ENCODE measurements at places on chromosomes 2 and 18.
A peak's percentile ranks its signal among the peaks of the same experiment; 100 is the strongest.

DNA sequence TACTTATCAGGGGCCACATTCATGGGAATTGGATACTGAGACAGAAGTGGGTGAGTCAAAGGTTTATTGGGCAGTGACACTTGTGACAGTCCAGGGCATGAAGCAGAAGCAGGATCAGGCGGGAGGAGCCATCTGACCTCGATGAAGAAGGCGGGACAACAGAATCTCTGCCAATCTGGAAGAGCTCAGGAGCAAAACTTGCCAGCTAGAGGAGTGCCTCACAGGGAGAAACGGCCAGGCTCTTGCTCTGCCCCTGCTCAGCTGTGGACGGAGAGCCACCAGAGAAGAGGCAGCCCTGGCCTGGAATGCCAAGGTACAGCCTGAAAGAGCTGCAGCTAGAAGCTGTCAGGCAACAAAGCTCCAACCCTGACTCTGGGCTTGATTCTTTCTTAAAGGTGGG is 16.9 kb downstream of the DAW1 start:
- no peak for DNase-seq

- no peak for DNase-seq
These were observed 74.6 kb upstream of the NARS1 start for GRCh38 chr18:57696271-57696670.

DNA sequence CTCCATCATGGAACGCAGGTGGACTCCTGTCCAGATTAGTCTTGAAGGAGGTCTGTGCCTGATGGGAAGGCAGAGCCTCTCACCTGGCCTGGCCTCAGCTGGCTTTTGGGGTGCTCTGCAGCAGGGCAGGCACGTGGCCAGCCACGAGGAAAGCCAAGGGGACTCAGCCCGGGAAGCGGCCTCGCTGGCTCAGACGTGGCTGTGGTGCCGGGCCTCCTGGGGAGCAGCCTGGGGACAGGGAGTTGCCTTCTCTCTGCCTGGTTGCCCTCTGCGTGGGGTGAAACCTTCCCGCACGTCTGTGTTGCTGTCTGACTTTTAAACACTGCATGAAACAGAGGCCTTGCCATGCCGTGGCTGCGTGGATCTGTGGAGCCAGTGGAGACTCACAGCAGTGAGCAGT is 45.0 kb downstream of the RTP5 start:
- DNase-seq: no peak

DNA sequence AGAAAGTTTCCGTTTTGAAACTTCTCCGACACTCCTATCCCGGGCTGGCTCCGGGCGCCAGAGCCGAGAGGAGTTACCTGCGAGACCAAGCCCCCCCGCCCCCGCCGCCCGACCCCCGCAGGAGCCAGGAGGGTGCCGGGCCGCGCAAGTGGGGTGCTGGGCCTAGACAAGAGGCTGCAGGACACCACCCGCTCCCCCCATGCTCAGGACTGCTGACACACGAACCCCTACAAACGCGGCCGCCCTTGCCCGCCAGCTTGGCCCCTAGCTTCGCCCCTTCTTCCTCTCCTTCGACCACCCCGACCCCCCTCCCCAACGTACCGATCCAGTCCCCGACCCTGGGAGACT is 497 bp downstream of the PLA2R1 start:
- no peak for DNase-seq

DNA sequence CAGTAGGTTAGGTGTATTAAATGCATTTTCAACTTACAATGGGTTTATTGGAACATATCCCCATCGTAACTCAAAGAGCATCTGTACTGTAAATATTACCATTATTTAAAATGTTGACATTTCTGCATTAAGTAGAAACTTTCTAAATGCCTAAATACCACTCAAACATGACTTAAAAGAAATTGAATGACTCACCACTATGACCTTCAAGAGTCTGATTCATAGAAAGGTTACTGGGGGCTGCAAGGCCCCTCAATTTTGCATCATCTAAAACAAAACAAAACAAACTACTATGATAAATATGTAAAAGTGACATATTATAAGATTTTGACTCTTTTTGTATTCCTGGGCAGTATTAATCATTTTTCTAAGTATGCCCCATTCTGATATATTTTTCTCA is 7.6 kb downstream of the WDR35 start:
- no peak for DNase-seq

GRCh38 chr18:68219274-68219673 is 495.6 kb downstream of the TMX3 start:
- no peak for DNase-seq

GRCh38 chr2:191066197-191066918 is 52.4 kb upstream of the STAT1 start:
- DNase-seq: no peak

DNA sequence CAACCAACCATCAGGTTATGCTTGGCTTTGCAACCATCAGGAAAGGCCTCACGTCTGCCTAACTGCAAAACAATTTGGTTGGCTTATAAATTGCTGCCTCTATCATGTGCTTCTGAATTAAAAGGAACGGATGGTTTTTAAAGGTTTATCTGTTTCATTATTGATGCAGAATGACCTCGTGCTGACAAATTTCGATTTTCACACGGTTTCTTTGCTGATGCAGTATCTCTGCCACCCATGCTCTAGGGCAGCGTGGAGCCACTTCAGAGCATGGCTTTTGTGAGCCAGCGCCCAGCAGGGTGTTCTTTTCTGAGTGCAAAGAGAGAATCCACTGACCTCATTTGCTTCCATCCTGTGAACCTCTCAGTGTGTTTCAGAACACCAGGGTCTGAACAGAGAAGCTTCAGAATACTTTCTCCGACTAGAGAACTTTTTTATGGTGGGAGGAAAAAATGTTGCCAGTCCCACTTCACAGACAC is 143.1 kb upstream of the L3MBTL4 start:
- DNase-seq: no peak

DNA sequence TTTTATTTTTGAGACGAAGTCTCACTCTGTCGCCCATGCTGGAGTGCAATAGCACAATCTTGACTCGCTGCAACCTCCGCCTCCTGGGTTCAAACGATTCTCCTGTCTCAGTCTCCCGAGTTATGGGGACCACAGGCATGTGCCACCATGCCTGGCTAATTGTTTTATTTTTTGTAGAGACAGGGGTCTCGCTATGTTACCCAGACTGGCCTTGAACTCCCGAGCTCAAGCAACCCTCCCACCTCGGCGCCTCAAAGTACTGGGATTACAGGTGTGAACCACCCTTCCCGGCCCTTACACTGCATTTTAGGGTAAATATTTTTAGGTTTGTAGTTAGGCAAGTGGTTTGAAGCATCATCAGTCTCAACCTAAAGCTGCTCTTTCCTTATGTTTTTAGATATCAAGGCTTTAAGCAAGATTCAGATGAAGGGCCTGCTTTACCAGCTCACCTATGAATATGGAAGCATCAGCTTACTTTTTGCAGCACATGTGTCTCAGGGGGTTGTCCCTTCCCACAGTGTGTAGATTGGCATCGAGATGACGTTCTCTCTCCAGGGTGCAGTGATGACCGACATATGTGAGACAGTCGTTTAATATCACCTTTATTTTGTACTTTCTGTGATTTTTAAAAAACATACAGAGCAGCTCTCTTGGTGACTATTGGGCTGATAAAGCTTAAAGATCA is 47.2 kb downstream of the ATIC start:
- DNase-seq: no peak

- DNase-seq: no peak
These were observed 128.4 kb downstream of the IRS1 start for GRCh38 chr2:226671141-226671676.

DNA sequence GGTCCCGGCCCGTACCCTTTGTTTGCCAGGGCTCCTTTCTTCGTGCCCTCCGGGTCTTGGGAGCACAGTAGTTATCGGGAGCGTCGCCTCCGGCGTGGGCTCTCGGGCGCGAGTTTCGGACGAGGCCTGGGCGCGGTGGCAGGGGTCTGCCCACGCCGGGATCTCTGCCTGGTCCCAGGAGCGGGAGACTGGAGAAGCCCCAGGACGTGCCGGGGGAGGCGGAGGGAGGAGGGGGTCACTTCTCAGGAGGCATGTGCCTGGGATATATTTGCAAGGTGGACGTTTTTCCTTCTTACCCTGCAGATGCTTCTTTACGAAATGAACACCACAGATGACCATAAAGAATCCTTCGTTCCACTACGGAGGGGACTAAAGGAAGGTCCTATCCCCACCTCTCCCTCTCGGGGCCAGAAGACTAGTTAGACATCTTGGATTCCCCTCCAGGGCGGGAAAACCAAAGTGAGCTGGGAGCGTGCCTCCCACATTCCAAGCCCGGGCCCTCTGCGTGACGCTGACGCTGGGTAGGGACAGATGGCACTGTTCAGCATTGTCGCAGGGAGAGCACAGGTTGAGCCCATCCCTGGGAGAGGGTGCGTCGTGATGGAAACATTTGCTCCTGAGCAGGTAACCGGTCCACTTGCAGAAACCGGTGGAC is 483 bp upstream of the FHL2 start:
- no peak for DNase-seq

GRCh38 chr2:15174567-15174966 is 386.6 kb downstream of the NBAS start:
- DNase-seq: no peak

- no peak for DNase-seq
These were observed 40.0 kb downstream of the FAM228A start for GRCh38 chr2:24214880-24215279.

DNA sequence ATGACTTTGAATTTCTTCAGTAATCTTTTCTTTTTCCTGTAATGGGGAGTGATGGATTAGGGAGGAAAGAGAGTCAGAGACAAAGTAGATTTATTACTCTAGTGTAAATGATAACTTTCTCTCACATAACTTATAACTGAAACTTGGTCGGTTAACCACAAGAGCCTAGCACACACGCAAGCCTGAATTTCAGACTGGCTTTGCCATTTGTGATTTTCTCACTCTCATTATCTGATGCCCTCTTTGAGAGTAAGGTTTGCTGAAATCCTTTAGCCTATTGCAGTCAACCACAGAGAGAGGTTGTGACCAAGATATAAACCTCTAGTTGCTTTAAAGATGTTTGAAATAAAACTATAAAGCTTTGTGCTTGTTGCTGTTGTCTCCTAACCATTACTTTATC is 117.9 kb upstream of the NETO1 start:
- DNase-seq: peak; percentile 64

GRCh38 chr2:180443888-180444287 is 436.8 kb upstream of the CWC22 start:
- DNase-seq: no peak

GRCh38 chr2:171109020-171109419 is 51.7 kb downstream of the TLK1 start:
- no peak for DNase-seq

DNA sequence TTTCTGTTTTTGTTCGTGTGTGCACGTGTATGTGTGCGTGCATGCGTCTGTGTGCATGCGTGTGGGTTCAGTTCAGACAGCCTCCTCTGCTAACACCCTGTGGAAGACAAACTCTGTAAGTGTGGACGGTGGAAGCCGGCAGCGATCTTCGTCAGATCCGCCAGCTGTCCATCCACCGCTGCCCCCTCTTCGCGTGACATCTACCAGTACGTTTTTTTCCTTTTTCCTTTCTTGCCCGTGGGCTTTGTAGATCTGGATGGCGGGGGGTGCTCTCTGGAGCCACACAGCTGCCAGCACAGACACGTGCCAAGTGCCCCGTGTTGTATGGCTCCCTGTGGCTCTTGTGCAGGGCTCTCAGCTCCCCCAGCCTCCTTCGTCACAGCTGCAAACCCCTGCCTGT is 32.3 kb downstream of the ITGB1BP1 start:
- DNase-seq: no peak

DNA sequence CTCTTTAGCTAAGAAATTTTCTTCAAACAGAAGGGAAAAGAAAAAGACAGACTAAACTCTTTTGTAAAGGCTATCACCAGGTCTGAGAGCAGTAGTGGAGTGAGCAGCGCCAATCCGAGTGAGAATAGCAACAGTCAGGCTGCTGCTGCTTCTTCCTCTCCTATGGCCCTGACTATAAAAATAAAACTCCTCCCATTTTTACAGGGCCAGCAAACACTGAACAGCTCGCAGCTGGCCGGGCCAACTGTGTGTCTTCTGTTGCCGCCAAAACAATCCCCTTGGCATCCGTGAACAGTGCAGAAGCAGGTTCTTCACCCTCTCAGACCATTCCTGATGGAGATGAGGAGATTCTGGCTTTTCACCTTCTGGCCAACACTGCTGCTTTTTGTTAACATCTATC is 124.5 kb downstream of the CNTNAP5 start:
- DNase-seq: no peak

GRCh38 chr18:35117951-35118411 is 76.8 kb downstream of the MAPRE2 start:
- DNase-seq: no peak

DNA sequence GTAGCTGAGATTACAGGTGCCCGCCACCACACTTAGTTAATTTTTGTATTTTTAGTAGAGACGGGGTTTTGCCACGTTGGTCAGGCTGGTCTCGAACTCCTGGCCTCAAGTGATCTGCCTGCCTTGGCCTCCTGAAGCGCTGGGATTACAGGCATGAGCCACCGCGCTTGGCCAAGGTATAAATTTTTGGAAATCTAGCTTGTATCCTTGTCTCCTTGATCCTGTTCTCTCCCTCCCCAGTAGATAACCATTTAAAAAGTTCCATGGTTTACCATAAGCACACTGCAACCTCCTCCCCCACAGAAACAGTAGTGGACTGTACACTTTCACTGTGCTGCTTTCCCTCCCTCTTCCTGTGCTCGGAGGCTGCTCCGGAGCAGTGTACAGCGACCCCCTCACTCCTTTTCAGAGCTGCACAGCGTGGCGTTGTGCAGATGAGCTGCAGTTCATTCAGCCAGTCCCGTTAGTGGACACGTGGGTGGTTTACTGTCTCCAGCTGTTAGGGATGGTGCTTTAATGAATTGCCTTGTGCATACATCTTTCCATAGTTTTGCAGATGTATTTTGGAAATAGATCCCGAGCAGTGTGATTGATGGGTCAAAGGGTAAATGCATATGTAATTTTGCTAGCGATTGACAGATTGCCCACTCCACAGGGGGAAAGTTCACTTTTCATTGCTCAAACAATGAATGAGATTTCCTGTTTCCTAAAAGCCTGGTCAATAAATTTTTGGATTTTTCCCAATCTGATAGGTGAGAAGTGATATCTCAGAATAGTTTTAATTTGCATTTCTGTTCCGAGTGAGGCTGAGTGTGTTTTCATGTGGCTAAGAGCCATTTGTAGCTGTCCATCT is 14.8 kb downstream of the ASB1 start:
- no peak for DNase-seq

DNA sequence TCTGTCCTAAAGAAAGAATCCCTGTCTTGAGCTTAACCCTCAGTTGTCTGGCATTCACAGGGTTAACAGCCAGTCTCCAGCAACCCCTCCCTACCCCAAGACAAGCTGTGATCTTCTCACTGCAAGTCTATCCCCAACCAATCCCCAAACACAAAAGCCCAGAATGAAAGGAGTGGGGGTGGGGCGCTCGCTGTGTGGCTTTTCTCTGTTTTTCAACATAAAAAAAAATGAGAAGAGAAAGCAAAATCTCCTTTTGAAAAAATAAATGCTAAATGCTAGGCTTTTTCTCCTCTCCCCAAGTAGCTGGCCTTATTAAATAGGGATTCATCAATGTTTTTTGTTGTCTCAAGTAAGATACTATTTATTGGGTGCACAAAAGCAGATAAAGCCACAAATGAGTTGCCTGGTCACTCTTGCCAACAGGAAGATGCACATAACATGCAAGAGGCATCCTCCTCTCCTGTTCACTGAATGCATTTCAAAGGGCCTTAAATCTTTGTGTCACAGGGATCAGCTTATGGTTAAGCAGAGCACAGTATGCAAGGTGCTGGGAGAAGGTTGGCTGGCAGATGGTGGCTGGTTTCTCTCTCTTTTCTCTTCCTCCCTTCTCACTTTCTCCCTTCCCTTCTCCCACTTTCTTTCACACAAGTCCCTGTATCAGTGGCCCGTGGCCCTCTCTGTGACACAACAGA is 225.6 kb downstream of the CMPK2 start:
- DNase-seq: peak; percentile 19
